ENCODE measurements at places on chromosomes 7 and 10.

DNA sequence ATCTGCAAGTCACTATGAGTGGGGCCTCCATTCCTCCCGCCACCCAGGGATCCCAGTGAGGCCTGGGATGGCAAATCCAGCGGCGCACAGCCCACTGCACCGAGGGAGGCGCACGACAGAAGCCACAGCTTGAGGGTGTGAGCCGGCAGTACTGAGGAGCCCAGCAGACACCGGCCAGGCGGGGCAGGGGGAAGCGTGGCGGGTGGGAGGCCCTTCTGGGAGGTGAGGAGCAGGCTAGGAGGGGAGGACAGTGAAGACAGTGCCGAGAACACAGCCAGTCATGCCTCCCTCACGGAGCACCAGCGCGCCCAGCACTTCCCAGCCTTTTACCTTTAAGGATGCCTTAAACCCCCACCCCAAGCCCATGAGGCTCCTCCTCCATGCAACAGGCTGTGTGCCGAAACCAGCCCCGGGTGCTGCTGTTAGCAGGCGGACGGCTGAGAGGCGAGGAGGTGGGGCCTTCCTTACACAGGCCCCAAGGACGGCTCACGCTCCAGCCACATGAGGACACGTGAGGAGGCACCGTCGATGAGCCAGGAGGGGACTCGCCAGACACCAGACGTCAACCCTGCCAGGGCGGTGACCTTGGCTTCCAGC, 258.5 kb downstream of the PTPRN2 start:
- no peak for DNase-seq

DNA sequence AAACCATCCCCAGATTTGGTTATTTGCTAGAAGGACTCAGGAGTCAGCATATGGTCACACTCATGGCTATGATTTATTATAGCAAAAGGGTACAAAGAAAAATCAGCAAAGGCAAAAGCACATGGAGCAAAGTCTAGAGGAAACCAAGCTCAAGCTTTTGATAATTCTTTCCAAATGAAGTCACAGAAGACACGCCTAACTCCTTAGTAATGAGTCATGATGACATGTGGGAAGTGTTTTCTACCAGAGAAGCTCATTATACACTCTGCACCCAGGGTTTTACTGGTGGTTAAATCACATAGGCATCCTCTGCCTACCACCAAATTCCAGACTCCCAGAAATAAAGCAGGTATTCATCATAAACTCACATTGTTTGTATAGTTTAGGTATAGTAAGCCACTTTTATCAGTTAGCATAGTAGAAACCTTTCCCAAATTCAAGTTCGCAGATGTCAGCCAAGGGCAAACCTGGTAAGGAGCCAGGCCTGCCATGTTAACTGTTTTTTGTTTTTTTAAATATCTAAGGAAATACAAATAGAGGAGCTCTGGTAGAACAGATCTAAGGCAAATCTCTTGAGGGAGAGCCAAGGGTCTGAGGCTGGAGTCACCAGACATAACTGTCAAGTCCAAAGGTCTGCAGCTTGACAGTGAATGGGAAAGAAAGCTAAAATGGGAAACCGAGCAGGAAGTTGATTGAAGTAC, 15.4 kb upstream of the HIBADH start:
- DNase-seq: peak; percentile 92

- peak; percentile 66 for DNase-seq
These were observed 8.0 kb downstream of the SLC18A2 start for GRCh38 chr10:117248750-117249465.

GRCh38 chr7:36207451-36208291, 54.6 kb downstream of the EEPD1 start:
- DNase-seq: peak; percentile 65

DNA sequence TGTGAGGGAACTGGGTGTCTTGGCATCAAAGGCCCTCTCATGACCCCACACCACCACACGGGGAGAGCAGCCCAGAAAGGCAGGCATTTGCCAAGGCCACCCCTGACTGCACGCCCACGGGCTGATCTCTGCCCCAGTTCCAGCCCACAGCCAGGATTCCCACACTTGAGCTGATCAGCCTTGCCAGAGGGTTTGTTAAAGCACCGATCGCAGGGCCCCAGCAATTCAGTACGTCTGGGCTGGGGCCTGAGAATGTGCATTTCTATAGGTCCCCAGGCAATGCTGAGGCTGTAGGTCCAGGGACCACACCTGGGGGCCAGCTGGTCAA, 103.9 kb downstream of the TNS3 start:
- DNase-seq: no peak

GRCh38 chr7:152709287-152710152, 33.6 kb upstream of the XRCC2 start:
- no peak for DNase-seq

GRCh38 chr7:115409682-115410433, 488.0 kb downstream of the MDFIC start:
- no peak for DNase-seq

DNA sequence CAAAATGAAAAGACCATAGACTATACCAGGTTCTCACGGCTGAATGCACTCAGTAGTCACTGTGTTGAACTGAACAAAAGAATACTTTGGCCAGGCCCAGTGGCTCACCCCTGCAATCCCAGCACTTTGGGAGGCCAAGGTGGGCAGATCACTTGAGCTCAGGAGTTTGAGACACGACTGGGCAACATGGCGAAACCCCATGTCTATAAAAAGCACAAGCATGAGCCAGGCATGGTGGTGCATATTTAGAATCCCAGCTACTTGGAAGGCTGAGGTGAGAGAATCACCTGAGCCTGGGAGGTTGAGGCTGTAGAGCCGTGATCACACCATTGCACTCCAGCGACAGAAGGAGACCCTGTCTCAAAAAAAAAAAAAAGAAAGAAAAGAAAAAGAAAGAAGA, 12.5 kb downstream of the SFXN4 start:
- no peak for DNase-seq

- DNase-seq: no peak
These were observed 185.5 kb downstream of the ZMYND11 start for GRCh38 chr10:320771-321170.

- DNase-seq: peak; percentile 78
These were observed 5.2 kb downstream of the DUSP5 start for GRCh38 chr10:110502851-110503301.

- no peak for DNase-seq
These were observed 41.6 kb upstream of the FAM20C start for GRCh38 chr7:150811-151221.

DNA sequence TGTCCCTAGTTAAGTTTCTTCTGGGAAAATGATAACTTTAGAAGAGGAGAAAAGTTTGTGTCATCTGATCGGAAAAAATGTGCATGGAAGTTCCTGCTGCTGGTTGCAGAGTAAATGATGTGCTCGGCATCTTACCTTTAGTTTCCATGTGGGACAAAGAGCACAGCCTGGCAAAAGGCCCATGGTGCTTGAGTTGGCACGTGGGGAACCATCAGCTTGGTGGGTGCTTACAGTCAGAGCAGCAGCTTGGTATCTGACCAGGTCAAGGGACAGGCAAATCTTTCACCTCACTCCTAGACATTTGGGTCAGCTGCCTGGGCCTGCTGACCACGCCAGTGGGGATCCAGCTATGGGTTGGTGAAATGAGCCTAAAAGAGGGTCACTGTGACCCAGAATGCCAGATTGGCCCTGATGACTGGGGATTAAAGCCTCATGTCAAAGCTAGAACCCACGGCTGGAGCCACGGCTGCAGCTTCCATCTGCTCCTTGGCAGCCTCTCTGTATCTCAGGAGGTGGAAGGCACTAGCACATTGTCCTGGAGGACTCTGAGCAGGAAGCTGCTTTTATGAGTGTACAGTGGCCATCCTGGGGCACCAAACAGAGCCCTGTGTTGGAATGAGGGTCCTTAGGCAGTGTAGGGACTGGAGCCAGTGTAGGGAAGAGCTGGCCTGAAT, 24.7 kb downstream of the VWC2 start:
- no peak for DNase-seq

GRCh38 chr10:62442006-62442405, 67.8 kb downstream of the ZNF365 start:
- DNase-seq: no peak

DNA sequence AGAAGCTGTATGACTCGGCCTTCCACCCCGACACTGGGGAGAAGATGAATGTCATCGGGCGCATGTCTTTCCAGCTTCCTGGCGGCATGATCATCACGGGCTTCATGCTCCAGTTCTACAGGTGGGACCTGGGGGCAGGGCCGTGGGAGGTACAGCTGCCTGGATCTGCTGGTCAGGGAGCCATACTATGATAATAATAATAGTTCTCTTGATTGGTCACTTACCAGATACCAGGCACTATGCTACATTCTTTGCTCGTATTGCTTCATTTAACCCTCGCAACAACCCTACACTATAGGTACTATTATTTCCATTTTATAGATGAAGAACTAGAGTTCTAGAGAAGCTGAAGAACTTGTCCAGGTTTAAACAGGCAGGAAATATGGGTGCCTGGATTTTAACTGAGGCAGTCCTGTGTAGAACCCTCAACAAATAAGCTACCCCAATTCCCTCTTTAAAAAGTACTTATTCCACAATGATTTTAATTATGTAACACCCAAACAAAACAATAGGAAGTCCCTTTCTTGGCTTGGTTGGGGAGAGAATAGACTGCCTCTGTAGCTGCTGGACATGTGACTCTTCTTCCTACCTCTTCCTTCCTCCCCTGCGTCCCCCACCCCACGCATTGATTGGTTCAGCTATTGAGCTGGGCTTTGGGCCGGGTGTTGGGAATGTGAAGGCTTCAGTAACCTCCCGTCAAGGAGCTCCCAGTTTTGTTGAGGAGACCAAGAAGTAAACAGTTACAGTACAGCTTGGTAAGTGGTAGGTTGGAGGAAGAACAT, 12.8 kb downstream of the SFXN2 start:
- no peak for DNase-seq

DNA sequence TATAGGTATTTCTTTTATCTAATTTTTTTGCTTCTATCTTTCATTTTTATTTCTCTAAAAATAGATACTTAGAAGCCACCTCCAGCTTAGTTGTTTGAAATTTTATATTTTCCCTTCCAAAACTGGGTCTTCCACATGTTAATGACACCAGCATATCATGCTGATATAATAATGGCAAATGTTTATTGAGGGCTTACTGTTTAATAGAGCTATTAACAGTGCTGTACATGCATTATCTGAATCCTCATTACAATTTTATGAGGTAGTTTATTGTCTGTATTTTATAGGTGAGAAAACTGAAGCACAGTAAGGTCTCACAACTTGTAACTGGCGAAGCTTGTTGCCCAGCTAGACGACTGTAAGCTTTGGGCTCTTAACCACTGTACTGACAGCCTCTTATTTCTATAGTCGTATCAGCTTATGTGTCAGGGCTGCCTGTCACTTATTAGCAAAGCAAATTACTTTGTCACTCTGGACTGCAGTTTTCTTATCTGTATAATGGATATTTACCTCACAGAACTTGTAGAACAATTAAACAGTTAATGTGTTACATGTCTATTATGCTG, 51.2 kb downstream of the ANKIB1 start:
- DNase-seq: no peak

GRCh38 chr7:83148776-83149175, 13.9 kb downstream of the PCLO start:
- no peak for DNase-seq

DNA sequence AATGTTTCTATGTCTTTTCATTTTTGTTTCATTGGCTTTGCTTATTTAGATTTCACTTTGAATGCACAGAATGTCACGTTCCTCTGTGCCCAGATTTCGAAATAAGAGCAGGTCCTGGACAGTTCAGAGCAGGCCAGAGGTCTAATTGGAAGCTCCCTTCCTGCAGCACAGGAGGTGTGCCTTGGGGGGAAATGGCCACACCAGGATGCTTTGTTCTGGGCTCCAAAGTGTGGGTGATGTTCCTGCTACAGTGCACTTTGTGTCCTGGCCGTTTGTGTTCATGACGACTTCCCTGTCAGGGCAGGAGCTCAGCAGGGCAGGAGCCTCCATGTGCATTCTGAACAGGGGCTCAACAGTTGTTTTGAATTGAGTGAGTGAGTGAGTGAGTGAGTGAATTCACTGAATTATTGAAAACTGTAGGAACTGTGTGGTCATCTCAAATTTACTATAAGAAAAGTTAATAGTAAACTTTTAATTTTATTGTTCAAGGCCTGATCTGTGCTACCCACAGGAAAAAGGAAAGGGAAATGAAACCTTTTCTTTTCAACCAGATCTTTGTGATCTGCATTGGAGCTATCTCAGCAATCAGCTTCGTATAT, 109.5 kb upstream of the GJD4 start:
- no peak for DNase-seq

GRCh38 chr10:13943735-13944398, 357.1 kb downstream of the PRPF18 start:
- DNase-seq: no peak

DNA sequence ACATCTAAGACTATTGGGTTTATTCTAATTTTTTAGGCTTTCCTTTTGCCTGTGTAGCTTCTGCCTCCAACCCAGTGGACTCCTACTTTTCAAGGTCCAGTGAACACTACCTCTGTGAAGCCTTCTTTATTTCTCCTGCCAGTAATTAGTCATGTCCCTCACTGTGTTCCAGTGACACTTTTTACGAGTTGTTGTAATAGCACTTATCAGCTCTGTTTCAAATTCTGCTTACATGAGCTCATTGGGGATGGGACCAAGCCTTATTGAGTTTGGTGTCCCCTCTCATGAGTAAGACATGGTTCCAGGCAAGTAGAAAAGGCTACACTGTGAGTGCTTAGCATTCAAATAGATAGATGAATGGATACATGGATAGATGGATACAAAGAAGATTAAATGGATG, 184.6 kb downstream of the HIBADH start:
- DNase-seq: no peak

GRCh38 chr7:112238852-112239610, 32.5 kb downstream of the ZNF277 start:
- DNase-seq: no peak

GRCh38 chr7:95481271-95482165, 4.2 kb upstream of the ASB4 start:
- DNase-seq: no peak

DNA sequence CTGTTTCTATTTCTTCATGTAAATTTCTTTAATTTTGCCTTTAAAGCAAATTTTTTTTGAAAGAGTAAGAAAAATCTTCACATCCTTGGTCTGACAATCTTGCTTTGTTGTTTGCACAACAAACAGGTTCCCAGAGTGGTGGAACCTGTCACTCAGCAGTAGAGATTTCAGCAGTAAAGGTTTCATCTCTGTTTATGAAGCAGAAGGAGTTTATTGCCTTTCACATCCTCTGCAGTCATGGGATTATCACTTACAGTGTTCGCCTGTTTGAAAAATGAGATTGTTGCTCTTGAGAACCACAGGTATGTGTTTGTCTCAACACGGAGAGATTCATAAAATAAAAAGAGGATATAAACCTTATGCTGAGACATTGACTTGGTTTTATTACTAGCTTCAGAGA, 342.6 kb downstream of the IPMK start:
- DNase-seq: no peak

DNA sequence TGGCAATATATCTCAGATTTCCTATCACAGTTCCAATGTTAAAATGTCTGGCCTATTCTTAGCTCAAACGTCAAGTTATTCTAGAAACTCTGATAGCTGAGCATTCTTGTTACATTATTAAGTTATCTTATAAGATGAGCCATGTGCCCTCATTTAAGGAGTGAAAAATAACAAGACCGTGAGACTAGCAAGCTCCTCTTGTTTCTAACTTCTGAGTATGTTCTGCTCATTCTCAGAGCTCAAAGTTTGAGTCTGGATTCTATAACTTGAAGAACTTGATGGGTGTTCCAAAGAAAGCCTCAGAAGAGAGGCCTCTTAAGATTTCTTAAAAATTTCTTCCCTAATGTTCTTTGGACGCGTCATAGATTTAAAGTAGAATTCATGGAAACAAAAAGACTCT, 215.2 kb downstream of the HTR7 start:
- no peak for DNase-seq

All from AG08395 (cell line).